ENCODE measurements at places on chromosomes 1 and 21.
A peak's percentile ranks its signal among the peaks of the same experiment; 100 is the strongest.

- no peak for DNase-seq
Measured at GRCh38 chr1:61455400-61455799, 269.5 kb downstream of the TM2D1 start.

DNA sequence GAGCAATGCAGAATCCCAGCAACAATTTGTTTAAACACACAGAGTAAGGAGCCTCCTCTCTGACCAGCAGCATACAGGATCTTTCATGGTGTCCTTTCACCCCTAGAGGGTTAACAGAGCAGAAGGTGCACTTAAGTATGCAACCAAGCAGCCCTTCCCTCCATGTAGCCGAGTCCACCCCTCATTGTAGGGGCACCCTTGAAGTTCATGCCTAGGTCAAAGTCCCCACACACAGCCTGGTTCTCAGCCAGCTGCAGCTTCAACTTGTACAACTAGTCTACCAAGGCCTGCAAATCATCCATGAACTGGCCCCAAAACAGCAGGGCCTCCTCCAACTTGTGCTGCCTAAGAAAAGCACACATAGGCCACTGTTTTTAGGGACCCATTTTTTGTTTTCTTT is 7.0 kb upstream of the BMP8B start:
- no peak for DNase-seq

- DNase-seq = no peak
Measured at GRCh38 chr1:111483166-111483565, 9.4 kb downstream of the C1orf162 start.

- no peak for DNase-seq
Measured at GRCh38 chr21:29326914-29327554, 28.3 kb downstream of the BACH1 start.

GRCh38 chr21:44817914-44818639 is at the start of gene SUMO3:
SUMO3 (minus strand) TSS chr21:44818062; CDS start chr21:44817968, 94 bp downstream.
- DNase-seq = peak; percentile 93

GRCh38 chr1:232937741-232938375 is 12.6 kb upstream of the NTPCR start:
- DNase-seq = no peak

DNA sequence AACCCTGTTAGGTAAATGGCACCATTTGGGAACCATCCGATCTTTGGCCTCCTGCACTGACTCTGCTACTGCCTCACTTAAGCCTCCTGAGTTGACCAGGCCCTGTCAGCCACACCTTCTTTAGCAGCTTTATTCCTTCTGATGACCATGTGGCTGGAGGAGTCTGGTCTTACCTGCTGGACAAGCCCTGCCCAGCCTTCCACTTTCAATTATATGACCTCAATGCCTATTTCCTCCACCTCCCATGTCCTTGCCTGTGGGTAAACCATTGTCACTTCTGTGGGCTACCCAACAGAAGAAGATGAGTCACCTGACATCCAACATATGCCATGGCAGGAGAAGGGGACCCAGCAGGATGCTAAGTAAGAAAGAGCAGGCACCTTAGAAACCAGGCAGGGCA is 393.8 kb downstream of the NTNG1 start:
- no peak for DNase-seq

- no peak for DNase-seq
Measured at GRCh38 chr1:109769330-109770078, 5.8 kb upstream of the EPS8L3 start.

DNA sequence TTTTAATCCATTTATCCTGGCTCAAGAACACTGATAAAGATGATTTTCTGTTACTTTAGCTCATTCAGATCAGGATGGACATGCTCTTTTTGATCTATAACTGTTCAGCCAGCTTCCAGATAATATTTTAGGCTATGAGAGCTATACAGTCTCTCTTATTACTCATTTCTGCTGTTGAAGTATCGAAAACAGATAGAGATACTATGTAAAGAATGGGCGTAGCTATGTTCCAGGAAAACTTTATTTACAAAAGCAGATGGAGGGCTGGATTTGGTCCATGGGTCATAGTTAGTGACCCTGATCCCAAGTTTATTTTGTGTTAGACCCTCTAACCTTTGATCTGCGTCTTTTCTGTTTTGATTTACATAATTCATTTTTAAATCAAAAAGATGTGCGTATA is 78.8 kb upstream of the TENT5C start:
- no peak for DNase-seq

GRCh38 chr1:39113109-39113743 is 87.1 kb downstream of the NDUFS5 start:
- no peak for DNase-seq

DNA sequence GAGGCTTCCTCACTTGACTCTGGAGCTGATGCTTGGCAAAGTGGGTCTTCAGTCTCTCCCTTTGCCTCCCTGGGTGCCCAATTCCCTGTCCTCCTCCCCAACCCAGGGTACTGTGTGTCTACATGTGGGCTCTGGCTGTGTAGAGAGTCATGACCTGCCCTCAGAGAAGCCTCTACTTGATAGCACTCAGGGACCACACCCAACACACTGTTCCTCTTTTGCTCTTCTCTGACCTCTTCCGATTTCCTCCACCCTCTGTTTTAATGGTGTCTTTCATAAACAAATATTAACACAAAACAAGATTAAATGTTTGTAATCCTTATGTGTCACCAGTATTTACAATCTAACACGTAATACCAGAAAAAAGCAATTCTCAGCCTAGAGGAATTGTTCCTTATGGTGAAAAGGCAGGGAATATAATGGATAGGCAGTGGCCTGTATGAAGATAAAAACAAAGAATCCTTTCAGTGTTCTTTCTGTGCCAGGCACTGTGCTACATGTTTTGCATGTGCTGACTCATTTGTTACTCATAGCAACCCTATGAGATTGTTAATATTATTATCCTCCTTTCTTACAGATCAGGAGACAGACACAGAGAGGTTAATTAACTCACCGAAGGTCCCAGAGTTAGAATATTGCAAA is 58.2 kb downstream of the HSD3B1 start:
- peak; percentile 13 for DNase-seq

GRCh38 chr1:104402178-104402577 is 652.5 kb downstream of the AMY1C start:
- no peak for DNase-seq

- no peak for DNase-seq
Measured at GRCh38 chr1:200493344-200493743, 83.5 kb upstream of the ZNF281 start.

- no peak for DNase-seq
Measured at GRCh38 chr1:8468751-8469150, 150.8 kb downstream of the SLC45A1 start.

DNA sequence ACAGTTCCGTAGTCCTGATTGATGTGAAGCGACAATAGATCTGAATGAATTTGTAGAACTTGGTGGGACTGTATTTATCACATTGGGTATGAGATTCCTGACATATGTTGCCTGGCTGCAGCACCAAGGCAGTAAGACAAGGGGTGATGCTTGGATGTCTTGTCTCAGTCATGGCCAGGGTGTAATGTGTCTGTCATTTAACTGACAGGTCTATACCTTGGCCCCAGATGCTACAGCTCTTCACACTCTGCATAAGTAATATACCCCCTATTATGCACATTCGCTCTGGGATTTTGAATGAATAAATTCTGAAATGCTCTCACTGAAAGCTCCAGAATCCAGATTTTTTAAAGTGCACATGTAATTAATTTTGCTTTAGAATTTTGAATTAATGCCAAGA is 47.3 kb downstream of the NTNG1 start:
- no peak for DNase-seq

DNA sequence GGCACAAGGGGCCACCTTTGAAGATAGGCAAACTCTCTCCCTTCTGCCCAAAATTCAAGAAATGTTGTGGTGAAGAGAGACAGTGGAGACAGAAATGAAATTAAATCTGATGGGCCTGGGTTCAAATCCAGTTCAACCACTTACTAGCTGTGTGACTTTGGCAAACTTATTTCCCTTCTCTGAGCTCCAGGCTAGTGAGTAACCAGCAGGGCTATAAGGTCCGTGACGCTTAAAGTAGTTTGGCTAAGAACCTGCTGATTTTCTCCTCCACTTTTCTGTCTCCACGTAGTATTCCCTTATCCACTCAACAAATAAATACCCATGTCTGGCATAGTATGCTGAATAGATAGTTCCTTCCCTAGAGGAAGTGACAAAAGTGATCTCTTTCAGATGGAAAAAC is 1.9 kb downstream of the SLC2A1 start:
- DNase-seq = no peak

GRCh38 chr21:27058673-27059605 is 92.1 kb upstream of the ADAMTS5 start:
- no peak for DNase-seq

DNA sequence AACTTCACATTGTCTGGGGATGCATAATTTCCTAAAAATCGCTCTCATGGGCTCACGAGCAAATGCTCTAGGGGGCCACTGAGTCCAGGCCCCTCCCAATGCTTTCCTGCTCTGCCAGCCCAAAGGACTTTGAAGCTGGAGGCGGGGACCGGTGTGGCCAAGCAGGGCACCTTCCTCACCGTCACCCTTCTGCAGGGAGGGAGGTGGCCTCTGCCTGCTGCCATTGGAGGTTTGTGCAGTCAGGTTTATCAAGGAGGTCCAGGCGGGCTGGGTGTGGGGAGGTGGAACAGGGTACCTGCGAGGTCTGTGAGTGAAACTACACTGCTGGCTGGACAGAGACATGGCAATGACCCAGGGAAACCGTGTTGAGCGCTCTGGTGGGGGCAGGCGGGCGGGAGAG is 58.1 kb upstream of the TRAPPC10 start:
- DNase-seq = no peak

DNA sequence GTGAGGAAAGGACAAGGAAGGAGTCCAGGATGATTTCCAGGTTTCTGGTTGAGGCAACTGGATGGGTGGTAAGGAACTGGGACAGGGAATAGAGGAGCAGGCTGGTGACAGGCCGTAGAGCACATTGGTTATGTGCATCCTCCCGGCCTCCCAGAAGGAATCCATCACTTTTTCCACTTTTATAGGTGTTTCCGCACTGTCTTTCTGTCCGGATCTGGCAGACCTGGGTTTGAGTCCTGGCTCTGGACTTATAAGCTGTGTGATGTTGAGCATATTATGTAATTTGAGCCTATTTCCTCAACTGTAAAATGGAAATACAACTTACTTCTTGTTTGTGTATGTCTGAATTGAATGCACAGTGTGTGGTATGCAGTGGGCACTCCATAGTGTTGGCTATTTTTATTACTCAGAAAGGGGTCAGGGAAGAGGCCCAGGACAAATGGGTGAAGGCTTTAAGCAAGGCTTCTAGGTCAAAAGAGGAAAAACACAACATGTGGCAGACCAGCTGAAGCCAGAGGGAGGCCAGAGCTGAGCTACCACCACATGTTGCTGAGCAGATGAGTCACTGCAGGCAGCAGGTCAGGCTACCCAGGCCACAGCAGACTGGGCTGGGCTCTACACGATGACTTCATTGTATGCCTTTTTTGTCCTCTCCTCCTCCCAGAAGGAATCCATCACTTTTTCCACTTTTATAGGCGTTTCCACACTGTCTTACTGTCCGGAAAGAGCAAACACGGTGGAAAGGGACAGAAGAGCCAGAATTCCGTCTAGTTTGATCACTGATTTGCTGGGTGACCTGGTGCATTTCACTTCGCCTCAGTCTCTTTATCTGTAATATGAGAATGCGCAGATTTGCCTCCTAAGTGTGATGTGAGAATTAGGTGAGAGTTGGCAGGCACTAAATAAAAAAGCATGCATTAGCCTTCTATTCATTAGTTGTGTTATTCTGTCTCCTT is 791 bp upstream of the MAST2 start:
- peak; percentile 69 for DNase-seq

DNA sequence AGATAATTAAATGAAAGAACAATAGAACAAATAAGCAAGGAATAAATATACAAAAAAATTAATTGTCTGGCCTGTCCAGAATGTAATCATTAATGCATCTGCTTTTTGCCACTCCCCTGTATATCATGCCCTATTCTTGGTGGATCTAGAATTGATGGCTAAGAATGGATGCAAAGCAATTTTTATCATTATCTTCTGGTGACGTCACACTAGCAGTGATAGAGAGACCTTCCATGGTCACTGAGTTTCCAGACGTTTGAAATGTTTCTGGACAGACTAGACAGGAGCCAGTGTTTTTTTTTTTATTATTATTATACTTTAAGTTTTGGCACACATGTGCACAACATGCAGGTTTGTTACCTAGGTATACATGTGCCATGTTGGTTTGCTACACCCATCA is 563.0 kb downstream of the NEGR1 start:
- DNase-seq = no peak

- no peak for DNase-seq
Measured at GRCh38 chr1:59151860-59152259, 145.0 kb upstream of the FGGY start.

DNA sequence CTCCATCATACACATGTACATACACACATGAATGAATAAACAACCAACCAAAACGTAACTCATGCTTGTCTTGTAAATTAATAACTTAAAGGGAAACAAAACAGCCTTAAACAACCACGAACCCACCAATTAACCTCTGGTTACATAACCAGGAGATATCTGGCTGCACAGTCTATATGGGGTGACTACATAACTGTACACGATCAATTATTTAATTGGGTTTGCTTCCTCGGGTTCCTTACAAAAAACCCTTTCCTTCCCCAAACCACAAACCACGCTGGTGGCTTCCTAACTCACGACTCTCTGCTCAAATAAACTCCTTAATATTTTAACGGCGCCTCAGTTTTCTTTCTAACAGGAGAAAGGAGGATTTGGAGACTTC is 744 bp downstream of the ZNF670 start:
- DNase-seq = no peak

DNA sequence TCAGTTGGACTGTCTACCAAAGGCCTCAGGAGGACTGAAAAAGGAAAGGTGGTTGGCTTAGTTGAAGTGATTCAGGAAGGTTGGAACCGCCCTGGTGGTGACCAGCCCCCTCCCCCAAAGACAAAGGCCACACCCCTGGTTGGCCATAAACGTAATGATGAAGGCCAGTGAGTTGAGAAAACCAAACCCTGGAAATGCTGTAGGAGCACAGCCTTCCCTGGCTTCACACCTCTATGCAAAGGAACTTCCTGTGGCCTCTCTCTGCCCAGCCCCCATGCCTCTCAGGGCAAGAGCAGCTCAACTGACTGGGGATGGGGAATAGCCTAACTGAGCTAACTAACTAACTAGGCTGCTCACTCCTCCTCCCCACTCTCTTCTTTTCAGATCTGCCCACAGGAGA is 90.4 kb downstream of the NPHP4 start:
- DNase-seq = no peak

- no peak for DNase-seq
Measured at GRCh38 chr1:237713916-237714315, 176.8 kb downstream of the ZP4 start.

GRCh38 chr1:116751621-116752020 is 2.6 kb upstream of the CD2 start:
- DNase-seq = no peak

GRCh38 chr1:93698329-93699048 is 16.9 kb upstream of the BCAR3 start:
- no peak for DNase-seq
